Breast epithelium (tissue), 4 donors: ENCODE measurements at places on chromosomes 16 and 17. TPM values are rescaled to one million over a fixed set of nuclear protein-coding genes. Genes with fewer than 3 reads are reported as not detected.

TERB1 gene
- total RNA-seq: 0.64 TPM

EMP2 gene
- 66.0 TPM for total RNA-seq

TNFRSF17 gene
- total RNA-seq: 0.44 TPM

TAC4 gene
- total RNA-seq: not detected

TIMP2 gene
- 72.0 TPM for total RNA-seq

MYH3 gene
- total RNA-seq: 2.2 TPM

CACNG5 gene
- total RNA-seq: not detected

TLCD3B gene
- not detected for total RNA-seq

KCNH6 gene
- not detected for total RNA-seq

DNAH17 gene
- total RNA-seq: 0.33 TPM

MYO15A gene
- total RNA-seq: 1.2 TPM

VAT1L gene
- 0.33 TPM for total RNA-seq

MT4 gene
- total RNA-seq: not detected

SAMD14 gene
- total RNA-seq: not detected
